Foreskin keratinocyte (primary cell): ENCODE measurements at places on chromosomes 3 and 15.

- DNase-seq = no peak
These were observed 801 bp downstream of the ARHGAP31 start for GRCh38 chr3:119294696-119295671.

GRCh38 chr3:25424614-25425013, 3.4 kb upstream of the RARB start:
- DNase-seq = peak; percentile 90

DNA sequence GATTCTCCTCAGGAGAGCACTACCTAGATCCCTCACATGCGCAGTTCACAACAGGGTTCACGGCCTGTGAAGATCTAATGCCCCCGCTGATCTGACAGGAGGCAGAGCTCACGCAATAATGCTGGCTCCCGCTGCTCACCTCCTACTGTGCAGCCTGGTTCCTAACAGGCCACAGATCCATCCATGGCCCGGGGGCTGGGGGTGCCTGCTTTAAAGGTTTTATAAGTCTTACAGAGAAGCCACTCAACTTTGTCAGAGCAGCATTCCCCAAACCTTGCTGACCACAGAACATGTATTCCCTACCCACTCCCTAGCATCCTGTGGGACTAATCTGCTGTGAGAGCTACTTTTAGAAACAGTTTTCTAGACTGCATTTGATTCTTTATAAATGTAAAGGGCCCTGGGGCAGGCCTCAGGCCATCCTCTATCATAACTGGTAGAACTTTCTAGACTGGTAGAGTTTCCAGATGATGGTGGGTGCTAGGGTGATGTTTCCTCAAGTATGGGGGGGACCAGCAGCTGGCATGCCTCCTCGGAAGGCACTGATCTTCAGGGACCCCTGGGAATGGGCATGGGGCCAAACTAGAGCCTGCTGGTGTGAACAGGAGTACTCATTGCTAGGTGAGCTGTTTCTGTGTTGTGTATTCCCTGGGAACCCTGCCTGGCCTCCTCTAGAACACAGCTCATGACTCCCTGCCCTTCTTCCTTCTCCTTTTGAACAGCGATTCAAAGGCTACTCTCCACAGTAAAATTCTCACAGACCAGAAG, 25.7 kb upstream of the RAD18 start:
- no peak for DNase-seq

- DNase-seq = no peak
These were observed 16.9 kb upstream of the CPEB1 start for GRCh38 chr15:82664021-82664420.

- no peak for DNase-seq
These were observed 390.4 kb downstream of the MCTP2 start for GRCh38 chr15:94621736-94622135.

DNA sequence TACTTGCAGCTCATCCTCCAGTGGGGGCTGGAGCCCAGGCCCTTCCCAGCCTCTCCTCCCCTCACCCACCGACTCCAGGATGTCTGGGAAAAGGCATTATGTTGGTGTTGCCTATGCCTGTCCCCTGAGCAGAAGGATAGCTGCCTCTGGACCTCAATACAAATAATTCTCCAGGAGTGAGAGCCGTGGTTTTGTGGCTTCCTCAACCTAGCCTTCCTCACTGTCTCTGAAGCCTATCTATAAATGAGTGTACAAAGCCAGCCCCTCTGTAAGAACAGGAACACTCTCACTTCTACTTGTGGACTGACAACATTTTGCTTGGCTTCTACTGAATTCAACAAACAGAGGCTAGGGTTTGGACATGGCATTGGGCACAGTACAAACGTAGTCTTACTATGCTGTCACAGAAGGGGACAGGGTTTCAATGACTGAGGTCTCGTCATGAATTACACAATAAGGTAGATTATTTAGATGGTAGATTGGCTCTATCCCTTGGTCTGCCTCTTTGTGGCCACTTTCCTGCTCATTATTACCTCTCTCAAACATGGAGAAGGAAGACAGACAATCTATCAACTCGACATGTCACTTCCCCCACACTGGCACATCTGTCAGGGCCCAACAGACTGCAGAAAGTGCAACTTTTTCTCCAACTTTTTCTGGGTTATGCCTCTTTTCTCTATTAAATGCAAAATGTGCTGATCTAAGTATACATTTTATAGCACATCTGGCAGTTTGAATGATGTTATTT, 82.8 kb upstream of the MEX3B start:
- no peak for DNase-seq

DNA sequence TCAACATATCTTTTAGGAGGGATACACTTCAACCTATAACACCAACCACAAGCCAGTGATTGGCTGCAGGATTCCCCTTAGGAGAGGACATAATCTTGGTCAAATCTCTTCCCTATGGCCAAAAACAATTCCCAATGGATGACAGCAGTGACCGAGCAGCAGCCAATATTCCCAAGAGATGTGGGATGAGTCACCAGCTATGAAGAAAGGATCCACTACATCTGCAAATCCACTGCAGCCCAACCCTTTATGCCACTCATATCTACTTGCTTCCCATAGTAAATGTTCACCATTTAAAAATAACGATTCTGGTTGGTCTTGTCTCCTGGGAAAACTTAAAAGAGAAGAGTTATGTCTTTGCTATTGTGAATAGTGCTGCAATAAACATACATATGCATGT, 4.5 kb upstream of the IQCF5 start:
- DNase-seq = no peak

DNA sequence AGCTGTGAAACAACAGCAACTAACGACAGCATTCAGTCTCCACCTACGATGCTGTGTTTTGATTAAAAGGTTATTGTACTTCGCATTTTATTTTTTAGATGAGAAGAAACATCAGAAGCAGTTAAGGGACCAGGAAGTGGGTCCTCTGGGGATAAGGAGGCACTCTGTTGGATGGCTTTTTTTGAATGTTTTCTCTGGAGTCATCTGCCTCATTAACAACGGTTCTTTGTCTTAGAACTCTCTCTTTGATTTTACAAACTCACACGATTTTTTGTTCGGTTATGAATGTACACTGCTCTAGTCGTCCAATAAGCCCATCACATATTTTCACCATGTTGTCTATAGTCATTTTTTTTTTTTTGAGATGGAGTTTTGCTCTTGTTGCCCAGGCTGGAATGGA, 36.0 kb upstream of the ARPIN start:
- DNase-seq = no peak

GRCh38 chr3:150248888-150249681, 159.0 kb upstream of the TSC22D2 start:
- no peak for DNase-seq

DNA sequence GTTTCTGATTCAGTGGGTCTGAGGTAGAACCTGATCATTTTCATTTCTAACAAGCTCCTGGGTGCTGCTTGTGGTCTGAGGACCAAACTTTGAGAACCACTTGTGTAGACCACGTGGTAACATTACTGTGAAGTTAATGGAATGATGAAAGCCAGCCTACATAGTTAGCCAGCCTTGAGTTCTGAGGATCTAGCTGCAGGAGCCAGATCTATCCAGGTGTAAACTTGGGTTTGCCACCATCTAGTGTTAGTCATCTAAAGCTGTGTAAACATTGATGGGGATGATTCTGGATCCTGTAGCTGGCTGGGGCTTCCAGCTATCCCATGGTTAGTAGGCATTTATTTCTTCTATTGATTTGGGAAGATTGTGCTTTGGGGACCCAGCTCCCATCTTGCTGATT, 170.0 kb downstream of the TMEM108 start:
- no peak for DNase-seq

DNA sequence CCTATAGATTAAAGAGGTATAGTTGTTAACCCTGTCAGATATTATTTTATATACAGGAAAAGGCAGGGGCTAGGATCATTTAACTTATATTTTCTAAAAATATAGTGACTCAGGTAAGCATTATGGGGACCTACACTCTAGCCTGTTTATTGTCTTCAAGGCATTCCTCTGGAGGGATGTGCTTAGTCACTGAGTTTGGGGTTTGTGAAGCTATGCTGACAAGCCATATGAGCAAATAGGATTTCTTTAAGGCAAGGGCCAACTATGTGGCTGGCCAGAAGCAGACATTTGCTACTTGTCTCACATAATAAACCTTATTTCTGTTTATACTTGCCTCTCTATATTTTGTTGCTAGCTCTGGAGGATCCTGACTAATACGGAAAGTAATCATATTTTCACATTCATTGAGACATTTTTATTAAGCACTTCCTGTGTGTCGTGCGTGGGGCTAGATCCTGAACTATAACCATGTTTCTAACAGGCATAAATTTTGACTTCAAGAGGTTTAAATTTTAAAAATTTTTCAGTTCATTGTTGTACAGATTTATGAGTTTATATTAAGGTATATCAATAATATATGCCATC, 153.4 kb downstream of the OTOL1 start:
- no peak for DNase-seq

DNA sequence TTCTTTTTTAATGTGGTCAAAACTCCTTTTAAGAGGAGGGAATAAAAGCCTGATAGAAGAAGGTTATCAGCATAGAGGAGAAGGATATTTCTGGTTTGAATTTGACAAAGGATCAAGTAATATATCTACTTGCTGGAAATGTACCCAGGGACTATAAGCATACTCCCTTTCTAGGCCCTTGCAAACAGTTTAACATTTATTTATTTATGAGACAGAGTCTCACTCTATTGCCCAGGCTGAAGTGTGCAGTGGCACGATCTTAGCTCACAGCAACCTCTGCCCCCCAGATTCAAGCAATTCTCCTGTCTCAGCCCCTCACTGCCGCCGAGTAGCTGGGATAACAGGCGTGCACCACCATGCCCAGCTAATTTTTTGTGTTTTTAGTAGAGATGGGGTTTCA, 71.6 kb downstream of the SLMAP start:
- DNase-seq = no peak

DNA sequence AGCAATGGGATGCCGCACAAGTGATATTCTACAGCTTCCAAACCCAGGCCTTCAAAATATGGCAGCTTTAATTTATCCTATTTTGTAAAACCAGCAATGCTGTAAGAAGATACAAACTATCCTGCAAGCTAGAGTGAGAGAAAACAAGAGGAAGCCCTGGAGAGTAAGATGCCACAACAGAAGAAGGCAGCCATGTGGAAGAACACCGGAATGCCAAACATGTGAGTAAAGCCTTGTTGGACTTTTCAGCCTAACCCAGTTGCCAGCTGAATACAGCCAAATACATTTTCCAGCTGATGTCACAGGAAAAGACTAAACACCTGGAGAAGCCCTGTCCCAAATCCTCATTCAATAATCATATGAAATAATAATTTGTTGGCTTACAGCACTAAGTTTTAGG, 1115.1 kb upstream of the CADM2 start:
- DNase-seq = no peak

GRCh38 chr3:156330415-156330814, 210.0 kb downstream of the KCNAB1 start:
- DNase-seq = no peak

- DNase-seq = no peak
These were observed 46.9 kb downstream of the COMMD2 start for GRCh38 chr3:149705416-149705815.

GRCh38 chr3:122097141-122097540, 42.0 kb downstream of the CD86 start:
- DNase-seq = no peak

GRCh38 chr3:112569265-112569664, 7.4 kb downstream of the SLC35A5 start:
- DNase-seq = no peak

DNA sequence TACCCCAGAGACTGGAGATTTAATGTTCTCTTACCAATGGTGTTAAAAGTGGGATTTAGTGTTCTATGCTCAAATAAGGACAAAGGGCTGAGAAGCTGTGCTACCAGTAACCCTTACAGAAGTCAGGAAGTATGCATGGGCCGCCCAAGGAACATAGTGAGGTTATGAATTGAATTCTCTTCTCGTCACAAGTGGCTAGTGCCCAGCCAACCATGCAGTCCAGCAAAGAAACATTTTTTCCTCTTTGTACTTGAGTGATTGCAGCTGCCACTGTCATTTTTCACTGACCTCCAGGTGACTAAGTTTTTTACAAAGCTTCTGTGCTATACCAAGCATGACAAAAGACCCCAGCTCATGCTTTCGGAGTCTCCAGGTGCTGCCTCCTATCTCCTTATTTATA, 110.6 kb upstream of the DCBLD2 start:
- DNase-seq = no peak

DNA sequence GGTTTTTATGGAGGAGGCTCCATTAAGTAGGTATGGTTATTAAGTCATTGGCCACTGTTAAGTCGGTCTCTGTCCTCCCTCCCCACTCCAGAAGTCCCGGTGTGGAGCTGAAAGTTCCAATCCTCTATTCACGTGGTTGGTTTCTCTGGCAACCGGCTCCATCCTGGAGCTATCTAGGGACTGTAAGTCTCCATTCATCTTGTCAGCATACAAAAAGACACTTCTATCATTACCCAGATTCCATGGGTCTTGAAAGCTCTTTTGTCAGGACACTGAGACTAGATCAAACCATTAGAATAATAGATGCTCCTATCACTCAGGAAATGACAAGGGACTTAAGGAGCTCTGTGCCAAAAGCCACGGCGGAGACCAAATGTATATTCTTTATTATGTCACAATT, 110.3 kb downstream of the PIK3CB start:
- no peak for DNase-seq

DNA sequence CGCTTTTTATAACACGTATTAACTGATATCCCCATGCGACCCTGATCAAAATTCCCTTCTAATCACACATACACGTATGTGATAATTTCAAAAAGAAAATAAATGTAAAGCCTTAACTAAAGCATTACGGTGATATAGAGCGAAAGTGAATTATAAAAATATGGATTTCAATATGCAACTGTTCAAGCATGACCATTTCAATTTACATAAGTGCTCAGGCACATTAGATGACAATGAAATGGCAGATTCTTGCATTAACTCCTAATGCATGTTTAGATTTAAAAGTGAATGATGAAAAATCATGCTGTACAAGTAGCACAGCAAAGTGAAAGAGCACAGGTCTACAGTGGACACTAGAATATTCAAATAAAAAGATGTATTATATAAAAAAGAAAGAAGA, 140.1 kb downstream of the MYLK start:
- DNase-seq = no peak

GRCh38 chr3:99776516-99777209, 41.0 kb upstream of the CMSS1 start:
- no peak for DNase-seq

GRCh38 chr3:142828703-142829305, 60.1 kb downstream of the PCOLCE2 start:
- peak; percentile 26 for DNase-seq

DNA sequence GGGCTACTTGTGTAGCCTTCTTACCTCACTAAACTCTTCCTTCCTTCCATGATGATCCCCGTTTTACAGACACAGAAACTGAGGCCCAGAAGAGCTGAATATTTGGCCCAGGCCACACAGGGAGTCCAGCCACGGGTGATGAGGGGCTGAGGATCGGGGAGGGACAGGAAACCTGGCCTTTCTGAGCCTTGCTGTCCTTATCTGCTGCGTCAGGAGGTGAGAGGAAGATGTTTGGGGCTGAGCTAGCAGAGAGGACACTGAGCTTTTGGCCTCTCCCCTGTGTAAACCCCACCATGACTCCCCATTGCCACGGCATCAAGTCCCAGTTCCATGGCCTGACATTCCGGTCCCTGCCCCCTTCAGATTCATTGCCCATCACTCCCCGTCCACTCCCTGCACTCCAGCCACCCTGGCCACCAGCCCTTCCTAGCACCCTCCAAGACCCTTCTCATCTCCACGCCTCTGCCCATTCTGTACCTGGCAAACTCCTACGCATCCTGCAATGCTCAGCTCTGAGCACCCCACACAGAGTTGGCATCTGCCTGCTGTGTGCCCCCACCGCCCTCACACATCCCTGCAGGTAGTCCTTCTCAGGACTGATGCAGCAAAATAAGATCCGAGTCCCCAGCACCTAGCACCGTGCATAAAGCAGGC, 103.0 kb downstream of the FBLN2 start:
- DNase-seq = no peak

GRCh38 chr3:189593581-189593980, 37.6 kb upstream of the TP63 start:
- DNase-seq = no peak
